ENCODE measurements at places on chromosomes 16 and 17.

- no peak for DNase-seq
These were observed 34.2 kb downstream of the TBX4 start for GRCh38 chr17:61486135-61487120.

DNA sequence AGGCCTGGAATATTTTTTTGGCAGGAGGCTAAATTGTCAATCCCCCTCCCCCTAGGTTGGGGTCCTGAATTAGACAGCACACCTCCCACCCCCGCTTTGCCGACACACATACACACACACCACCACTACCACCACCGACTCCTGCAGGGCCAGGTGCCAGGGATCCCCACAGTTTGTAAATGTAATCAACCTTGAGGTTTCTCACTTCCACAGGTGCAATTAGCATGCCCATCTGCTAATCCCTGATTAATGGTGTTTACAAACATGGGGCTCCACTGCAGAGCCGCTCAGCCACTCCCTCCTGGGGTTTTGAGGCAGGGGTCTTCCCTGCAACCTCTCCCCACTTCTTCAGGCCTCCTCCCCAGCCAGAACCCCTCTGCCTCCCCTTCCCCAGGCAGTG lies 11.8 kb downstream of the MRM1 start:
- DNase-seq, result no peak

DNA sequence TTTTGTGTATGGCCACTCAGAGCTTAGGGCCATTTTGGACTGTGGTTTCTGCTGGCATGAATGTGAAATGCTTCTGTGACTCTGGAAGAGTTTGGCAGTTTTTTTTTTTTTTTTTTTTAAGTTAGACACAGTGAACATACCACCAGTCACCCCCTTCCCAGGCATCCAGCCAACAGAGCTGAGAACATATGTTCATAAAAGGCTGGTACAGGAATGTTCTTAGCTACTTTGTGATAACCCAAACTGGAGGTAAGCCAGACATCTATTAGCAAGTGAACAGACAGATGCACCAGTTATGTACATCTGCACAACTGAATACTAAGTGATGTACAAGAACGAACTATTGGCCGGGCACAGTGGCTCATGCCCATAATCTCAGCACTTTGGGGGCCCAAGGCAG lies 92.7 kb downstream of the ABCC1 start:
- peak; percentile 53 for DNase-seq

- no peak for DNase-seq
These were observed 92.2 kb upstream of the DNAH17 start for GRCh38 chr17:78669256-78669974.

DNA sequence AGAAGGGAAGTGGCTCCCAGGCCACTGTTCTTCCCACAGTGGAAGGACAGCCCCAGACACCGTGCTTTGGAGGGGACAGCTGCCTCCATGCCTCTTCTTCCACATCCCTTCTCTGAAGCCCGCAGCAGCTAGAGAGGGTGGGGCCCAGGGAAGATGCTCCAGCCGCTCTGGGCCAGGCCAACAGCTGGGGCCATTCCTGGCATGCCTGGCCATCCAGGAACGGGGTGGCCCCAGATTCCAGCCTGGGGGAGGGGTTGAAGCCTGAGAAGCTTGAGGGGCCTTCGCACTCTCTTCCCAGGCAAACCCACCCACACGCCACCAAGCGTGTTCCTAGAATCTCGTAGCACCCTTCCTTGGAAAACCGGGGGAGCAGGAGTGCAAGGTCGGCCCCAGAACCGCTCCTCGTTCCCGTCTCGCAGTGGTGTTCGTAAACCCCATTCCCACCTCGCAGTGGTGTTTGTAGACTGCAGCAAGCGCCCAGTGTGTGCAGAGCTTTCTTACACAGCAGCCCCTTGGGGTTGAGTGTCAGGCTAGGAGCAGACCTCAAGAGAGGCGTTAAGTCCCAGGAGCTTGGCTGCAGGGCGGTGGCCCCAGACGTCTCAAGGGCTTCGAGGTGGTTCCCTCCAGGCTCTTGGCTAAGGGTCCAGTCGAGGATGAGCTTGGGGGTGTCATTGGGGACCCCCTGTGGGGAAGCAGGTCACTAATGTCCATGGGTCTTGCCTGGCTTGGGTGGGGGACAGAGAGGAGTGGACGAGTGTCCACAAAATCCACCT lies 2.7 kb downstream of the CDH15 start:
- no peak for DNase-seq

- no peak for DNase-seq
These were observed 70.1 kb downstream of the NLK start for GRCh38 chr17:28112606-28113005.

DNA sequence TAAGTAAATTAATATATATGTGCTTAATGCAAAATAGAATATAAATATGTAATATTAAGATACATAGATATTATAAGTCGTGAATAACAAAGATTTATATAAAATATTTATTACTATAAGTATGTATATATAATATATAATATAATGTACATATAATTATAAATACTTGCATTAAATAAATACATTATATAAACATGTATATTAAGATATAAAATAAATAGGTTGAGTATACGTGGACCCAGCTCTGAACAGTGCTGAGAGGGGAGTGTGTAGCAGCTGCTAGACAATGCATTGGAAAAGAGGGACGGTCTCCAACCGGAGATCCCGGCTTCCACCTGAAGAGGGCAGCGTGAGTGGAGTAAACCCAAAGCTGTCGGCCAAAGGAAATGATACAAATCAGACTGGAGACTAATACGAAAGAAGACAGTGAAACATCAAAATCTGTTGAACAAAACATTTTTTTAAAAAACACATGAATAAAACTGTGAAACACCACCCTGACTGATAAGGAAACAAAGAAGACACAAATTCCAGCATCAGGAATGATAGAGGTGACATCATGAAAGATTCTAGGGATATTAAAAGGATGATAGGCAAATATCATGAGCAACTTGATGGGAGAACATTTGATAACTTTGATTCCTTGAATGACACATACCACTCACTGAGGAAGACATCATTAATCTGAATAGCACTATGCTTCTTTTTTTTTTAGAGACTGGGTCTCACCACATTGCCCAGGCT lies 125.4 kb upstream of the CHMP6 start:
- peak; percentile 18 for DNase-seq

DNA sequence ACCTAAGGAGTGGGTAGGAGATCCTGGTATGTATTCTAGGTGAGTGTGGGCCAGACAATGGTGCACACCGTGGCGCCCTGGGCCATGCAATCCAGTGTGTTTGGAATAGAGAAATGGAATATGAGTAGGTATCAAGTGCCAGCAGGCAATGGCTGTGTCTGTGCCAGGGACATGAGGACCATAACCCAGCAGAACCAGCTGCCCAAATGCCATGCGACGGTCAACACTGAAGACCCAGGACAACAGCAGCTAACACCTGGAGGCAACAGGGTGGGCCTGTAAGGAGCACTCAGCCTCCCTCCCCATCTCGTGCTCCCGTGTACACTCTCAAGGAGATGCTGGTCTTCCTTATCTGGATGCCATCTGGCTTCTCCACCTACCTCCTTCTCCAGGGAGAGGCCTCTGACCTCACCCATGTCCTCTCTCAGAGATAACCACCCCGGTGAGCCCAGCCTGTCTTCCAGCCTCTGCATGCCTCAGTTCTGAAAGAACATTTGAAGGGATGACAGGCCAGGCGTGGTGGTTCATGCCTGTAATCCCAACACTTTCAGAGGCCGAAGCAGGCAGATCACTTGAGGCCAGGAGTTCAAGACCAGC lies 750 bp upstream of the GSDMB start:
- no peak for DNase-seq

DNA sequence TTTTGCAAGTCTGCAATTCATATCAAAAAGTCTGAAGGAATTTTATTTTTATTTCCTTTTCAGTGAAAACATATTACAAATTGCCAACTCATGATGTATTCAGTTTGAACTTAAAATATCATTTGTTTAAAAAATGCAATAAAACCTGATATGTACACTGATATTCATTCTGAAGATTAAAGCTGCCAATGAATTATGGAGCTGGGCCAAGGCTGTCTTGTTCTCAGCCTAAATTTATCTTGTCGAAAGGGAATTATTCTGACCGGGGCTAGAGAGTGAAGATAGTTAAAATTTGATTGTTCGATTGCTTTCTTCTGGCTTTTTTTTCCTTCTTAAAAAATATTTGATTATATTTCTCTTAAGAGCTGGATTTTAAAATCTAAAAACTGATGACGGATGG lies 54.0 kb upstream of the RBFOX1 start:
- DNase-seq, result no peak

DNA sequence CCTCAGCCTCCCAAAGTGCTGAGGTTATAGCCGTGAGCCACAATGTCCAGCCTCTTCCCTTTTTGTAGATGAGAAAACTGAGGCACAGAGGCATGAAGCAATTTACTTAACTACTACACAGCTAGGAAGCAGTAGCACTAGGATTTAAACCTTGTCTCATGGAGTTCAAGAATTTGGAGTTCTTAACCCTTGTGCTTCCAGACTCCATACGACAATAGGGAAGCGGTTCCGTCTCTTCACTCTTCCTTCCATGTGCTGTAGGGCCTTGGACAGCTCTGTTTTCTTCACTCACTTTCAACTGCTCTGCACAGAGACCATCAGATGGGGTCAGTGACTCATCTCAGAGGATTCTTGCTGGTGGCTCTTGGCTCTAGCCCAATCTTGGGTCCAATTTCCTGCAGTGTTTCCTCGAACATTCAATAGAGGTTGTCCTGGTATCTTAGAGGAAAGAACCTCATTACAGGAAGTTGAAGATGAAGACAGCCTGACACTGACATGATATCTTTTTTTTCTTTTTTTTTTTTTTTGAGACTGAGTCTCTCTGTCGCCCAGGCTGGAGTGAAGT lies 19.3 kb downstream of the ITGAL start:
- DNase-seq, result no peak

DNA sequence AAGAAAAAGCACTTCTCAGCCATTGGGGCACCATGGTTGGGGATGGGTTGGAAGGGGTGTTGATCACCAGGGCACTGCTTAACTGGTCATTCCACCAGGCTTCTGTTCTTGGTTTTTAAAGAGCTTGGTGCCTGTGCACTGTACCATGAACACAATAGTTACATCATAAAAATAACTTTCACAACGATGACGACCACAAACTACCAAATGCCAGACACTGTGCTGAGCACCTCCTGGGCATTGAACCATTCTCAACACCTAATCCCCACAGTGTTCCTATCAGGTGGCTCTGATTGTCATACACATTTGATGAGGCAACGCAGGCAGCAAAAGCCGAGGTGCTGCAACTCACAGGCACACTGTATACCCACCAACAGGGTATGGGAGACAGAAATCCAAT lies 208.0 kb downstream of the FOXL1 start:
- no peak for DNase-seq

DNA sequence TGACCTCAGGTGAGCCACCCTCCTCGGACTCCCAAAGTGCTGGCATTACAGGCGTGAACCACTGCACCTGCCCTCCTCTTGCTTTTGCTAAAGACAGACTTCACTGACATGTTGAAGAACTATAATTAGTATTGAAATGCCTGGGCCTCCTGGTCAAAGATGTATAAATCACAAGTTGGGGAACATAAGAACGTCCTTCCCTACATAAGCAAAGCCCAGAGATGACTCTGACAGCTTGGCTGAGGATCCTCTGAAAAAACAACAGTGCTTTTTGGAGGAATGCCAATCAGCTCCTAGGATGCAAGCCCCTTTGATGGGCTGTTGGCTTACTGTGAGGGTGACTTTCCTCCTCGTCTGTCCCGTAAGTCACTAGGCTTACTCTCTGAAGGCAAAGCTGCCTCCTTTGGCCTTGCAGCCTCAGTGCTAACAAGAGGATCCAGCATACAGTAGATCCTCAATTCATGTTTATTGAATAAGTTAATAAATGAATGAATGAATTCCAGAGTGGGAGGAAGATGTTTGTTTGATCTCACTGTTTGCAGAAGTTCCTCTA lies 6.3 kb downstream of the APOH start:
- no peak for DNase-seq

DNA sequence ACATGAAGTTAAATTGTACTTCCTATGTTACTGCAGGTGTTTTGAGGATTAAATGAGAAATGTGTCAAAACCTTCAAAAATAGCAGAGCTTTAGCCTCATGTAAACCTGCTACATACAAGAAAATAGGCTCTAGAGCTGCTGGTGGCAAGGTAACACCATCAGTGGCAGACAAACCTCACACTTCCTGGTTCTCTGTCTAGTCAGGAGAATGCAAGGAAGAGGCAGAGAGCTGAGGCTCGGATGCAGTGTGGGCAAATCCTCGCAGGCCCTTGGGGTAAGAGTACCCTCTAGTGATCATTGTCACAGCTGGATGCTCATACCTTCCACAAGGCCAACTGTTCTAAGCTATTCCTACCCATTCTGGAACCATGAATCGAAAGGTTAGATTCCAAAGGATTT lies 14.2 kb downstream of the CIAPIN1 start:
- DNase-seq, result no peak

GRCh38 chr16:13864689-13865088 lies 55.3 kb upstream of the ERCC4 start:
- DNase-seq, result no peak

DNA sequence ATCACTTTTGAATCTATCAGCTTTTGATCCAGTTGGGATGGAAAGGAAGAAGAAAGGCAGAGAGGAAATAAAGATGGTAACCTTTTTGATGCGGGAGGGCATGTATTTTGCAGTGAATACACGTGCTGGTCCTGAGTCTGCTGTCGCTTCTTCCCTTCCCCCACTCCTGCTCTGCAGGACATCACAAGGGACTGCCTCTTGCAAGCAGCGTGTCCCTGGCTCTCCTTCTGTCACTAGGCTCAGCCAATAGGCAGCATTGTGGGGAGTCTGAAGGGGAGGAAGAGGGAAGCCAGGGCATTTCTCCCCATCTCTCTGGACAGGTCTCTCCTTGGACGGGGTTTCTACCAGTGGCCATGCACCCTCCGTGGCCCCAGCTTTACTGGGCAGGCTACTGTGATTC lies 15.7 kb upstream of the WFDC1 start:
- DNase-seq, result no peak

- no peak for DNase-seq
These were observed 22.4 kb downstream of the CPD start for GRCh38 chr17:30401097-30401496.

DNA sequence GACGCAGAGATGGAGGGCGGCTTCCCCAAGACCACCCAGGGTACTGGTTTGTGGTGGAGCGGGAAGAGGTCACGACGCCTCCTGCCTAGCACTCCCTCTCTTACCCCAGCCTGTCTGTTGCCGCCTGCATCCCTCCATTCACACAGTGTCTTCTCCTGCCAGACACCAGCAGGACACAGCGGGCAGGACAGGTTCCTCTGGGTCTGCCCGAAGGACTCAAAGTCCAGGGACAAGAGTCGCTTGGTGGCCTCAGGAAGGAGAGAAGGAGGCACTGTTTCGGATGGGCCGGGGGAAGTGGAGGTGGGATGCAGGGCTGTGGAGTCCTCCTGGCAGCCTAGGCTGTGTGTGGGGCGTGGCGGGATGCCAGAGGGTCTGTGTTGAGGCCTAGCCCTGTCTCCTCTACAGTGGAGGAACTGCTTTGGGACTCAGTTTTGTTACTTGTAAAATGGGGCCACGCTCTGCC lies 19.6 kb upstream of the TNS4 start:
- DNase-seq, result no peak

DNA sequence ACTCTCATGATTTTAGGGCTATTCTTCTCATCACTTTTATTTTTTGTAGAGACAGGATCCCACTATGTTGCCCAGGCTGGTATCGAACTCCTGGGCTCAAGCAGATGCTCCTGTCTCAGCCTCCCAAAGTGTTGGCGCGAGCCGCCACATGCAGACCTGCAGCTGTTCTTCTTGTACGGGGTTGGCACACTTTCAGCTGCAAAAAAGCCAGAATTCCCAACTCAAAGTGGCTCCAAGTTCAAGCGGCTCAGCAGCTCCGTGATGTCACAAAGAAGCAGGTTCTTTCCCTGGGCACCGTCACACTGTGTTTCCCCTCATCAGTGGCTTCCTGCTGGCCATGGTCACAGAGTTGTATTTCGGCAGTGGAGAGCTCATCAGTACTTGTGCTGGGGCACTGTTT lies 6.7 kb upstream of the SBK1 start:
- DNase-seq, result peak; percentile 8

All from NCI-H446 treated with DMSO at 0.1 percent for 48 hours (cell line).